Stimulated activated CD4-positive, alpha-beta T cell treated with anti-CD3 and anti-CD28 coated beads, TNF-alpha, amount 100 ng/mL, for 48 hours (primary cell): ENCODE measurements at places on chromosomes 2 and 18.

GRCh38 chr2:106830191-106830590 is 55.8 kb downstream of the ST6GAL2 start:
- no peak for DNase-seq

- no peak for DNase-seq
Observed at GRCh38 chr18:3248658-3249359, 1.2 kb downstream of the MYL12A start.

DNA sequence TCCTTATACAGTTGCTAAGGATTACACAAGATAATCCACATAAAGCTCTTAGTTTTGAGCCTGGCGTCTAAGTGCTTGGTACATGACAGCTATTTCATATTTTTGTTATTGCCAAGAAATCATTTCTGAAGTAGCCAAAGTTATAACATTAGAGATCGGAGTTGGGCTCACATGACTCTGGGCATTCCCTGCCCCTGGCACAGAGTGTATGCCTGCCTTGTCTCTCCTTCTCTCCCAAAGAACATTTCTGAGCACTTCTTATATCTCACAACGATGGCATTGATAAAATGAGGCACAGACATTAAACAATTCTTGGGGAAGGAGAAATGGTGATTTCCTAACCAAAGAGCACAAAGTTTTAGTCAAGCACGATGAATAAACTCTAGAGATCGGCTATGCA is 87.7 kb upstream of the DDX18 start:
- DNase-seq = no peak

- no peak for DNase-seq
Observed at GRCh38 chr2:187594801-187595200, 40.6 kb upstream of the TFPI start.

DNA sequence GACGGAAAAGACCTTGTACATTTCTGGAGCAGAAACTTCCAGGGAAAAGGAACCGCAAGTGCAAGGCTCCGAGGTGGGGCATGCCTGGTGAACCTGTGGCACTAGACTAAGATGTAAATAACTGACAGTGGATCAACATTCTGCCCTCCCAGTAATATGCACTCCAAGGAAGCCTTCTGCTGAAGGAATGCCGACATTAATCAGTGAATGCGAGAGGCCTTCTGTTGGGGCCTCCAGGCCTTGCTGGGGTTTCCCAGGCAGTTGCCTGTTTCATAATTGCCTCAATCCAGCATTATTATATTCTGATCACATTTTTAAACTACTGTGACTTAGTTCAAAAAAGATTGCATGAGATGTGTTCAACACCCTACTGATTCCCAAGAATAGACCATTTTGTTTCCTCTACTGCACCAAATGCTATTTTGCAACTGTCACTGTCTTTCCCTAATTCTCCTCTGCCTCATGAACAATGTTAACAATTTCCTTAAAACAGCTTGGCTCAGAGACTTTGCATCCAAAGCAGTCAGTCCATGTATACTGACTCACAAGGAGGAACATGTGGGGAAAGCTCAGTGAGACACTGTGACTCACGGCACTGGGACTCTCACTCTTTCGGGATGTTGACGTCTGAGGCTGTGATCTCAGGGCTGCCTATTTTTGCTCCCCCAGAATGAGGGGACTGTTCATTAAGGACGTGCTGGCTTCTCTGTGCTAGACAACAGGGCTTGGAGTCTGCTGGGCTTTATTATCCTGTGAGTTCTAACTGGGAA is 10.5 kb upstream of the DSG2 start:
- no peak for DNase-seq

- no peak for DNase-seq
Observed at GRCh38 chr2:172995323-172996244, 80.1 kb upstream of the MAP3K20 start.
